ENCODE measurements at places on chromosomes 11 and 22. TPM values are rescaled to one million over a fixed set of nuclear protein-coding genes. Genes with fewer than 3 reads are reported as not detected.

ABCG4 gene
- 3.2 TPM for total RNA-seq

CHRNA10 gene
- total RNA-seq, result not detected

DNA sequence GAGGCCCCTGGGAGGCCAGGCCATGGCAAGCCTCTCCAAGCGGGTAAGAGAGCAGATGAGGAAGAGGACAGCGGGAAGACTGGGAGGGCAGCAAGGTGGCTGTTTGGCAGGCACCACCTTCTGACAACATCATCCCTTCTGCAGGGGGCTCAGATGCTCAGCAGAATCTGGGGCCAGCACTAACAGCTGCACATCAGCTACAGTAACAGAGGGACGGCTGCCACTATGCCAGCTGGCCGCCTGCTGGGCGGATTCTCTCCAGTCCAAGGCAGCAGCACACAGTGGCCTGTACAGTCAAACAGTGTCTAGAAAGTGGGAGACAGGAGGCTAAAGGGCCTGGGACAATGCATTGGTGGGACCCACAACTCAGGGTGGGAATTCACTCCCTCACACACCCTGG is 10.7 kb upstream of the TXN2 start:
- H3K27me3 ChIP-seq, result no peaks in the 10 kb centered on the region
- peaks cover 17% of the 10 kb centered on the region for H3K36me3 ChIP-seq
- no peaks in the 10 kb centered on the region for H3K4me1 ChIP-seq

DNA sequence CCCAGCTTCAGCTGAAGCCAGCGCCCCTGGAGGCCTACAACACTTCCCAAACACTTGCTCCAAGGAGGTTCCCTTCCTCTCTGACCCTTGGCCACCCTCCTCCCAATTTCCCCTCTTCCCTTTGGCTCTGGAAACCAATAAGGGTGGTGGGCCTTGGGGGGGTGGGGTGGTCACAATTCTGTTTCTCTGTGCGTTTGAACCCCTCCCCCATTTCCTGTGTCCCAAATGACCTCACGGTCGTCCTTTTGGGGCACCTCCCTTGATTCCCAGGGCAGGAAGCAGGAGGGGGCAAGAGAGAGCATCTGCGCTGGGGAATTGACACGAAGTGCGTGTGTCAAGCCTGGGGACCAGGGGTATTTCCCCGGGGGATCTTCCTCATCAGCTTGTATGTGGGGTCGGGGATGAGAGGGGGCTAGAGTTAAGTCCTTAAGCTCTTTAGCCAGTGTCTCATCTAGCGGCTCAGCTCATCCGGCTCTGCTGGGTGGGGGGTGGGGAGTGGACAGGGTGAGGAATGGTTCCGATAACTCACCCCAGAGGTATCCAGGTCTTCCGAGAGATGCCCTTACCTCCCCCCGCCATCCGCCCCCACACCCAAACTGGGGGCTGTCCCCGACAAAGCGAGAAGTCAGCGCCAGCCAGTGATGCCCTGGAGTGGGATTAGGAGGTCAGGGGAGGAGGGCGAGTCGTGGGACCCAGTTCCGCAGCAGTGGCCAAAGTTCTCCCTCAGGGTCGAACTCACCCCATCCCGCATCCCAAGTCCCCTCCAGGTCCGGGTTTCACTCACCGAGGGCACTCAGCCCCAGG is 587 bp downstream of the ESAM start:
- peak overlapping the region; percentile 53 for H3K4me3 ChIP-seq
- DNase-seq, result no peak

DNA sequence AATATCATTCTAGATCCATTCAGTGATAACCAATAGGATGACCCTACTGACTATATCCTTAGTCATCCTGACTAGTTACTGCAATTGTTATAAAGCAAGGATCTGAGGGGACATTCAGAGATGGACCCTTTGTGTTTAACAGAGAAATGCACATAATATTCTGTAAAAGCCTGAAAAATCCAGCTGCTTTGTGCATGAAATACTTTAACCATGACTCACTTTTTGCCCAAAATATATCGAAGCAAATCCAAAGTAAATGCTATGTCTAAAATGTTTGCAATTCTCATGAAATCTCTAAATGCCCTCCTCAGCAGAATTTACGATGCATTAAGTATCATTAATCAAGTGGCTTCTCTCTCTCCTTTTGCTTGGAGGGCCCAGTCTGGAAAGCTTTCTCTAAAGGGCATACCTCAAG is 178.8 kb upstream of the MTMR2 start:
- no peak for DNase-seq
- H3K4me1 ChIP-seq, result peaks cover 51% of the 10 kb centered on the region
- H3K27me3 ChIP-seq, result no peaks in the 10 kb centered on the region
- H3K27ac ChIP-seq, result no peak overlapping the region
